Stimulated activated CD4-positive, alpha-beta T cell treated with anti-CD3 and anti-CD28 coated beads, Interleukin-12 subunit alpha, Interleukin-12 subunit beta, amount 100 ng/mL, for 48 hours (primary cell): ENCODE measurements at places on chromosomes 1 and 21.

DNA sequence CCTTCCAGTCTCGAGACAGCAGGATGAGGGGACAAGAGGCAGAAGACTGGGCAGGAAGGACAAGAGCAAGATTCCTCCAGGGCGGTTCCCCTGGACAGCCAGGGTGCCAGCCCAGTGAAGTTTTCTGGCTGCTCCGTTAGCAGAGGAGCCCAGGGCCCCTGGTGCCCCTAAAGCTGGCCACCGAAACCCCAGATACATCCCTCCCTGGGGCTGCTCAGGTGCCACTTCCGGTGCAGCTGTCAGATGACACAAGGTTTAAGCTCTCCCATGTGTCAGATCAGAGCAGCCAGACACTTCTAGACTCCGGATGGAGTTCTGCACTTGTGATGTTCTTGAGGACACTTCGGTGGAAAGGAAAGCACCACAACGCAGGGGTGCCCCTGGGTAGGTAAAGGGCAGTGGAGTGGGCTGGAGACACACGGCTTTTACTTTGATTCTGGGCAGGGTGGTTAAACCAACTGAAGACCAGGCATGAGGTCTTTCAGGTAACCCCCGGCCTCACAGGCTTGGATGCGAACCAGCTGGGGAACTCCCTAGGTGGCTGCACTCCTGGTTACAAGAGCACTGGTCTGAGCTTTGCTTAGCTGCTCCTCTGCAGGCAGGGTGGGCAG lies 85.7 kb downstream of the ITPKB start:
- no peak for DNase-seq

DNA sequence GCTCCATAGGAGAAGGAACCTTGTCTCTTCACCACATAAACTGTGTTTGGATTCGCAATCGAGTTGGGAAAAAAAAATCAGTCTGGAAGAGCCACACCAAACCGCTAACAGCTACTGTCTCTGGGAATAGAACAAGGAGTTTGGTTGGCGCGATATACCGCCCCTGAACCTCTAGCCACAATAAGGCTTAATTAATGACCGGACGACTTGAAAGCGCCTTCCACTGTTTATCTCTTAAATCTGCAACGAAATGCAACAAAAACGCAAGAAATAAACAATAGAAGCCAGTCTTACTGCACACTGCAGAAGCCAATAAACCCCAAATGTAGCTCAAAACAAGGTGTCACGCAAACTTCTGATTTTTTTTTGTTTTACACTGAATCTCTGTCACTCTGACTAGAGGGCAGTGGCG lies 10.9 kb downstream of the BTBD19 start:
- DNase-seq = no peak

DNA sequence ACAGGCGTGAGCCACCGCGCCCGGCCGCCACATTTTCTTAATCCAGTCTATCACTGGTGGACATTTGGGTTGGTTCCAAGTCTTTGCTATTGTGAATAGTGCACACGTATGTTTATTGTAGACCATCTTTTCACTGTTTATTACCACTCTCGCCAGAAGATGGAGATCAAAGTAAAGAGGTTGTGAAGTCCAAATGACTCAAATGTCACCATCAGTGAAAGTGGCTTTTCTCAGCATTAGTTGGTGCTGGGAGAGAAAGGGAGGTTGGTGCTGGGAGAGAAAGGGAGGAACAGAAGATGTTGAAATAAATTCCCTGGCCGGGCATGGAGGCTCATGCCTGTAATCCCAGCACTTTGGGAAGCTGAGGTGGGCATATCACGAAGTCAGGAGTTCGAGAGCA lies 10.4 kb upstream of the UHMK1 start:
- DNase-seq = no peak

- DNase-seq = no peak
These were observed 9.2 kb downstream of the ATP13A2 start for GRCh38 chr1:17002524-17002902.

- DNase-seq = no peak
These were observed 24.6 kb downstream of the ASAP3 start for GRCh38 chr1:23459338-23459757.

DNA sequence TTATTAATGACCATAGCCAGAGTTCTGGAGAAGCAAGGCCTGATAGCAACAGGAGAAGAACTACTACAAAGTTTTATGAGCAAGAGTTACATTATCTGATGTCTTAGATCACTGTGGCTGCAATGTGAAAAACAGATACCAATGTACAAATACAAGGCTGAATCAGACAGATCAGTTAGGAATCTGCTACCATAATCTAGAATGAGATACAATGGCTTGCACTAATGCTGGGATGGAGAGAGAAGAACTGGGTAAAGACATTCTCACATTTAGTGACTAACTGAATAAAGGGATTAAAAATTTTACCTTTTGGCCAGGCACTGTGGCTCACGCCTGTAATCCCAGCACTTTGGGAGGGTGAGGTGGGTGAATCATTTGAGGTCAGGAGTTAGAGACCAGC lies 41.3 kb downstream of the ARID4B start:
- no peak for DNase-seq

- DNase-seq = peak; percentile 76
These were observed at the start of gene STPG1 for GRCh38 chr1:24413350-24414163. STPG1 (minus strand) TSS chr1:24413782; CDS start chr1:24401388, 12,394 bp downstream.

GRCh38 chr1:28421744-28422143 lies 52.2 kb downstream of the PHACTR4 start:
- no peak for DNase-seq

GRCh38 chr21:42039911-42040351 lies 29.8 kb upstream of the ZBTB21 start:
- DNase-seq = no peak

DNA sequence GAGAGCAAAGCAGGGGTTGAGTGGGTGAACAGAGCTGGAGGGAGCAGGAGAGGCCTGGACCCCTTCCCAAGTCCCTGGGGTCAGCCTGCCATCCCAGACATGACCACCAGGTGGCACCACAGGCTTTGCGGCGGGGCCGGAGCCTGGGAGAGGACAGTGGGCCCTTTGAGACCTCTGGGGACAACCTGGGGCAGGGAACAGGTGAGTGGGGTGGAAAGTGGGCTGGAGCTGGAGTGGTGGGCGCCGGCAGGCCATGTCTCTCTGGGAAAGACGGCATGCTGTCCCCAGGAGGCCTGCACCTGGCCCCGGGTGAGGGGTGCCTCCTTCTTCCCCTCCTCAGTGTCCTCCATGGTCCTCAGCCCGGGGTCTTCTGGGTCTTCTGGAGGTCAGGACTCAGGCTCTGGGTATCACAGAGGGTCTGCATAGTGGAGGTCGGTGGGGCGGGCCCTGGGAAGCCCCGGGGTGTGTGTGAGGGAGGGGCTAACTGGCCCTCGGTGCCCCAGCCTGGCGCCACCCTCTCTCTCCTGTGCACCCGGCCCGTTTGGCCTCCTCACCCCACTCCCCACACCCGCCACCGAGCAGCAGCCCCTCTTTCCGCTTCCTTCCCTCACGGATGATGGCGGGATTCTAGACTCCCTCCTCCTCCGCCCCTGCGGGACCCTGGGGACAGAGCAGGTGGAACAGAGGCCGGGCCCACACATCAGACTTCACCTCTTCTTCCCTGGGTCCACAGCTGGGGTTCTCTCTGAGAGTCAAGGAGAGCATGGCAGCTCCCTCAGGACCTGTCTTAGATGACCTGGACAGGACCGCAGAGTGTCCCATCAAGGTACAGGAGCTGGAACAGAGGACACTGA lies 28.5 kb upstream of the PKP1 start:
- peak; percentile 45 for DNase-seq

DNA sequence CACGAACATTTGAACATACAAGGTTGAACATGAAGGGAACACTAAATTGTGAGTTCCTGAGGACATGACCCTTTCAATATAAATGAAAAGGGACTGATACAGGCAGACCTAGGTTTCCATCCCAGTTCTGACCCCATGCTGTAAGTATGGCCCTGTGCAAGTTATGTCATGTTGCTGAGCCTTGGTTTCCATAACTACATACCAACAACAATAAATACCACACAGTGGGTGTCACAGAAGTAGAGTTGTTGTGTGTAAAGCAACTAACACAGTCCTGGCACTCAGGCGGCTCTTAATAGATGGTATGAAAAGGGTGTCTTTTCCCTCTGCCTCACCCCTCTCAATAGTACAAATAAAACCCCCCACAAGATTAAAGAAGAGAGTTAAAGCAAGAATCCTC lies 140.8 kb downstream of the LMX1A start:
- no peak for DNase-seq

- no peak for DNase-seq
These were observed 18.6 kb downstream of the ACOT11 start for GRCh38 chr1:54566438-54567141.

- no peak for DNase-seq
These were observed 543 bp downstream of the KRTAP12-4 start for GRCh38 chr21:44653656-44654575.

- DNase-seq = no peak
These were observed at the start of gene C1orf87 for GRCh38 chr1:60073605-60074278. C1orf87 (minus strand) TSS chr1:60073770; CDS start chr1:60072643, 1,127 bp downstream.

DNA sequence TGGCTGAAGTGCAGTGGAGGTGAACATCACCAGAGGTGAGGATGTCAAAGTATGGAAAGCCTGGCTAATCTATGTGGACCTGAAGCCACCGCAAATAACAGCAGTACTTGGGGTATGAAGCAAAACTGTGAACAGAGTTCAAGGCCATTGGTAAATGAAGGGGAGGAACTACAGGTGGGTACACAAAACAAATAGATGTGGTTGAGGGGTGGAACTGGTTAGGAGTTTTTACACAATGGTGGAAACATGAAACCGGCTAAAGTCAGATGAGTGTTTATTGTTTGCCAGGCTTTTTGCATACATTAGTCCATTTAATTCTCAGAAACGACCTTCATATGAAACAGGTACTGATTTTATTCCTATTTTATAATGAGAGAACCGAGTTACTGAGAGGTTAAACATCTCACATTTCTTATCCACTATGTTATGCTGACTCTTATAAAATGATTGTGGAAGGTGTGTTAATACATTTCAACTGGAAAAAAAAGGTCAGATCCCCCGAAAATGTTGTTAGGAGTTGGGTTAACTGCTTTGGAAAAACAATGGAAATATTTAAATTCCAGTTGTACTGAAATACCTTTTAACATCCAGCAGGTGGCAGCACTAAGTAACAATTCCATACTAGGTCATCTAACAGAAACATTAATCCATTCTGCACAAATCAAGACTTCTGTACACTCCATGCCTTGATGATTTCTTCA lies 44.3 kb upstream of the GTF2B start:
- no peak for DNase-seq

GRCh38 chr1:210584439-210585113 lies 255.9 kb downstream of the HHAT start:
- DNase-seq = peak; percentile 61

DNA sequence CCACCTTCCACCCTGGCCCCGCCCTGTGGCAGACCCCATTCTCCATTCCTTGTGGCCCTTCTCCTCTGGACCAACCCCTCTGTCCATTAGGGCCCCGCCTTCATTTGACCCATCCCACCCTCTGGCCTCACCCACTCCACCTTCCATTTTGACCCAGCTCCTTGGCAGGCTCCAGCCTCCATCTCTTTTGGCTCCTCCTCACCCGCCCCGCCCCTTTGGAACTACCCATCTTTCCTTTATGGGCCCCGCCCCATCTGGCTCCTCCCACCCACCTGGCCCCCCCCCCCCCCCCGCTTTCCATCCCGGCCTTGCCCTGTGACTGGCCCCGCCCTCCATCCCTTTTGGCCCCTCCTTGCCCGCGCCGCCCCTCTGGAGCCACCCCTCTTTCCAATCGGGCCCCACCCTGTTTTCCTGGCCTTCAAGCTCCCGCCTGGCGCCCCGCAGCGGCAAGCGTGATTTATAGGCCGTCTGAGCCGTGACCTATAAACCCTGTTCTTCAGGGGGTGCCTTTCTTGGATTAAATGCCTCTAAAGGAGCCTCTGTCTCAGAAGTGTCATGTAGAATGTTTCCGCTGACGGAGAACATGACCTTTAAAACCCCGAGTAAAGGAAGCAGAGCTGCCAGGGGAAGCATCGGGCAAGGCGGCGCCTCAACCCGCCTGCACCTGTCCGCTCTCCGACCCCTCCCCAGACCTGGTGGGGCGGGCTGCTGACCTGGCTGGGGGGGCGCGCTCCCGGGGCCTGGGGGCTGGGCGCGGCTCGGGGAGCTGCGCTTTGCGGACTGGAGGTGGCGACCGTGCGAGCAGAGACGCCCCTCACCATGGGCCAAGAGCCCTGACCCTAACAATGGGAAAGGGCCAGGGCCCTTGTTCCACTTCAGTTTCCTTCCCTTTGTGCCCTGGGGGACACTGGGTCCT lies 178.0 kb downstream of the CAMTA1 start:
- DNase-seq = peak; percentile 58

GRCh38 chr1:211261229-211261628 lies 2.1 kb downstream of the RCOR3 start:
- DNase-seq = no peak

DNA sequence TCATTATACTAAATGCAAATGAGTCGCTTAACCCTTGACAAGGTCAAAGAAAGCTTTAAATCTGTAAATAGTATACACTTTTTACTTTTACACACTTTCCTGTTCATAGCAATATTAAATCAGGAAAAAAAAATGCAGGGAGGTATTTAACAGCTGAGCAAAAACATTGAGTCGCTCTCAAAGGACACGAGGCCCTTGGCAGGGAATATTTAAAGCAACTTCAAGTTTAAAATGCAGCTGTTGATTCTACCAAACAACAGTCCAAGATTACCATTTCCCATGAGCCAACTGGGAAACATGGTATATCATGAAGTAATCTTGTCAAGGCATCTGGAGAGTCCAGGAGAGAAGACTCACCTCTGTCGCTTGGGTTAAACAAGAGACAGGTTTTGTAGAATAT lies 62.7 kb downstream of the CAPN2 start:
- no peak for DNase-seq

DNA sequence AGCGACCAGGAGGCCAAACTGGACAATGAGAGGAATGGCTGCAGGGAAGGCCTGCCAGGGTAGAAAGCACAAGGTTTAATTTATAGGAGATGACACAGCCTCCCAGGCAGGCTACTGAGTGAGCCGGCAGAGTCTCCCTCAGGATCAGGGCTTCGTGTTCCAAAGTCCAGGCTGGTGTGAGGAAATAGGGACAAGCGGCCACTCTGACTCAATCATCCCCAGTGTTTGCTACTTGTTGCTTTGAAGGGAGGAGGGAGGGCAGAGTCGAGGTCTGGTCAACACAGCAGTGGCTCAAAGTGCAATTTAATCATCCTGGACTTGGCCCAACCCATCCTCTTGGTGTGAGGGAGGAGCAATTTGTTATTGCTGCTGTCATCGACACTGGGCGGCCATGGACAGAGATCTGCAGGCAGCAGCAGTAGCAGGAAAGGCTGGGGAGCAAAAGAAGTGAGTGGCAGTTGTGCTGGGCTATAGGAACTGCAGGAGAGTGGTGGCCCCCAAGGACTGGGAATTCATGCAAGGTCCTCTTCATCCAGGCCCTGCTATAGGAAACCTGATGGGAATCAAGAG lies 27.5 kb downstream of the TBX15 start:
- DNase-seq = no peak
